Jurkat, Clone E6-1 (cell line): ENCODE measurements at places on chromosomes 12 and 14.

GRCh38 chr12:44511289-44511688 is 364.8 kb downstream of the NELL2 start:
- no peak for DNase-seq

DNA sequence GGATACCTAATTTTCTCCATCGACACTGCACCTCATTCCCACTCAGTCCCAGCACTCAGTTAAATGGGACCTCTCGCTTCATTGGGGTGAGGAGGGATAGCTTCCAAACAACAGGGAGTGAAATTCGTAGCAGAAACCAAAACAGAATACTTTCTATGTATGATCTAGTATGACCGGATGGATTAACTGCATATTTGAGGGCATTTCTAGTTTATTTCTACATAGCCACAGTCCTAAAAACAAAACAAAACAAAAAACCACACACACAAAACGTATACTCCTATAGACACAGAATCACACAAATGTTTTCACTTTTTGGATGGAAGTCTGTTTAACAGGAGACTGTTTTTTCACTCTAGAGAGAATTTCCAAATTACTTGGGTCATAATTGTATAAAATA is 307.5 kb upstream of the FKBP4 start:
- DNase-seq, result no peak

GRCh38 chr14:91899213-91899612 is 31.9 kb upstream of the TC2N start:
- DNase-seq, result no peak

- no peak for DNase-seq
These were observed 90.8 kb downstream of the BCL11B start for GRCh38 chr14:99181241-99181640.

DNA sequence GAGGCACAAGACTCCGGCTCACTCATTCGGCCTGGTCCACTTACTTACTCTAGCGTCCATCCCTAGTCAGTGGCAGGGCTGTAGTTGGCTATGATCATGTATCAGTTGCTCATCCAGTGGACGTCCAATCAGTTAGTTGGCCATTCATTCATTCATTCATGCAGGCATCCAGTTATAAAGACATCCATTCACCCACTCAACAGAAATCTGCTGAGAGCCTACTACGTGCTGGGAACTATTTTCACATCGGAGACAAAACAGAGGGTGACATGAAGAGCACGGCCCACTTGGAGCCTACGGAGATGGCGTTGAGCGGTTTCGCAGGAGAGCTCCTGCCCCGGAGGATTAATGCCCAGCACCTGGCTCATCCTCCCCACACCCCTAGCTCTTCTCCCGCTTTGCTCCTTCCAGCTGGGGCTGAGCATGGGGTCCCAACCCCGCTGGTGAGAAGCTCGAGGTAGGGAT is 49.7 kb downstream of the SNAPC1 start:
- no peak for DNase-seq

DNA sequence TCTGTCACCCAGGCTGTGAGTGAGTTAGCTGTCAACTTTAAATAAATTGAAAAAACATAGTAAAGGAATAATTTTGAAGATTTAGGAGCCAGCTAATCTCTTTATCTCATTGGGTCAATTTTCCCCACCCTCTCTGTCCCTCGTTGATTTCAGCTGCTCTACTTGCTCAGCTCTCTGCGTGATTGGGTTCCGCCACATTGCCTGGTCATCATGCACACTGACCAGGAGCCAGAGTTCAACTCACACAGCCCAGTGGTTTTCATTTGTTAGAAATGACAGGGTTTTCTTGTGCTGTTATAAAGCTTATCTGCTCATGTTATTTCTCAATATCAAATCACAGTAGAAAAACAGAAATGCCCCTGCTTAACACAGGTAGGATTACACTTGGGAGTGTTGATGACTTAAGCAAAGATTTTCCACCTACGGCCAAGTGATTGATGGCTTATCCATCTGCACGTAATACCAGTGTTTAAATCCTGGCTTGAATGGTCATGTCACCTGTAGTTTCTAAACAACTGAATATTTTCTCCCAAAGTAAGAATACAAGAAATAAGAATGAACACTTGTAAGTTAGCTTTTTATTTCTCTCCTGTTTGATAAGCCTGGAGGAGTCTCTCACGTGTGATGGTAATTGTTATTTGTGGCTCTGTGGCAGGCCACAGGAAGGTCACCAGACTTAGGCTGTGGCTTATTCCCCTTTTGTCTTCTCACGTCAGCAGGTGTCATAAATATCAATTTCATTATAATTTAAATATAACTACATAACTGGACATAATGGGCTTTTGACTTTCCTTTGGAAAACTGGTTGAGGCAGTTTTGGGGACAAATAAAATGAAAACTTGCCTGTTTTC is 367.2 kb upstream of the DDHD1 start:
- peak; percentile 17 for DNase-seq

DNA sequence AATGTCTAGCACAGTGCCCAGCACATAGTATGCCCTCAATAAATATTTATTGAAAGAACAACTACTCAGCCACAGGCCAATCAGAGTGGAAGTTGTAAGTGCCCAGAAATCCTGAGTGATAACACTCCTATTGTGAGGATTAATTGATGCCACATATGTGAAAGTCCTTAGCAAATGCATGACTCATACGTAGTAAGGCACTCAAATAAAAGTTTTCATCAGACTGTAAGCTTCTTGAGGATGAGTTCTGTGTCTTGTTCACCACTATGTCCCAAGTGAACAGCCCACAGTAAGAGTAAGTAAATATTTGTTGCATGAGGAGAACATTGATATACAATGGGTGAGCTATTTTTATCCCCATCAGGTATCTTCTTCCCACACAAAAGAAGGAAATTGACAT is 24.7 kb upstream of the ANO6 start:
- no peak for DNase-seq

GRCh38 chr14:79082883-79083282 is 912.7 kb downstream of the NRXN3 start:
- DNase-seq, result no peak

- DNase-seq, result no peak
These were observed 22.2 kb upstream of the RDH16 start for GRCh38 chr12:56979628-56980027.

GRCh38 chr14:36553656-36554260 is 28.7 kb downstream of the NKX2-8 start:
- peak; percentile 39 for DNase-seq

GRCh38 chr12:54195737-54196347 is 7.1 kb upstream of the SMUG1 start:
- no peak for DNase-seq

DNA sequence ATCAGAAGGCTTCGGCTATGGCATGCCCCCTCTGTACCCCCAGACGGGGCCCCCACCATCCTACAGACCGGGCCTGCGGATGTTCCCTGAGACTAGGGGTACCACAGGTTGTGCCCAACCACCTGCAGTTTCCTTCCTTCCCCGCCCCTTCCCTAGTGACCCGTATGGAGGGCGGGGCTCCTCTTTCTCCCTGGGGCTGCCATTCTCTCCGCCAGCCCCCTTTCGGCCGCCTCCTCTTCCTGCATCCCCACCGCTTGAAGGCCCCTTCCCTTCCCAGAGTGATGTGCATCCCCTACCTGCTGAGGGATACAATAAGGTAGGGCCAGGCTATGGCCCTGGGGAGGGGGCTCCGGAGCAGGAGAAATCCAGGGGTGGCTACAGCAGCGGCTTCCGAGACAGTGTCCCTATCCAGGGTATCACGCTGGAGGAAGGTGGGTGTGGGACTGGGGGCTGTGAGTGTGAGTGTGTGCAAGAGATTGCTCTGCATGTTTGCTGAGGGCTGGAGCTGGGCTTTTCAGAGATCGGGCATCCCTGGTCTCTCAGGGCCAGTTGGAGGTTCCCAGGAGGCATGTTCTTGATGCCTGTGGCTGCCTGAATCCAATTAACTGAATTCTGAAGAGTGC is 8.6 kb downstream of the NFATC4 start:
- no peak for DNase-seq

- DNase-seq, result no peak
These were observed 27.2 kb upstream of the KCNA5 start for GRCh38 chr12:5016526-5016925.

GRCh38 chr12:69442894-69443293 is 27.3 kb upstream of the FRS2 start:
- no peak for DNase-seq

DNA sequence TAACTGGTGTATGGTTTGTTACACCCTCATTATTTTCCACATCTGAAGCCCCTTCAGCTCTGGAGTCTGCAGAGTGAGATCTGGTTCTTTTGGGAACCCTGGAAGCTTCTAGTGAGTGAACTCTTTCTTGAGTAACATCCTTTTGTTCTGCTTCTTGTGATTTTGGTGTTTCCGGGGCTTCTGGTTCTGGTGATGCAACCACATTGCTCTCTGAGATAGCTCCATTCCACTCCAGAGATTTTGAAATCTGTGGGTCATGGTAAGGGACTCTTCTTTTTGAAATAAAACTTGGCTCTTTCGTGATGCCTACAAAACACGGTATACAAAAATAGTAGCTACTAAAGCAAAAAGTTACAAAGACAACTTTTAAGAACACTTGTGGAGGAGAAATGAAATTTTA is 5.4 kb downstream of the MDM1 start:
- no peak for DNase-seq

DNA sequence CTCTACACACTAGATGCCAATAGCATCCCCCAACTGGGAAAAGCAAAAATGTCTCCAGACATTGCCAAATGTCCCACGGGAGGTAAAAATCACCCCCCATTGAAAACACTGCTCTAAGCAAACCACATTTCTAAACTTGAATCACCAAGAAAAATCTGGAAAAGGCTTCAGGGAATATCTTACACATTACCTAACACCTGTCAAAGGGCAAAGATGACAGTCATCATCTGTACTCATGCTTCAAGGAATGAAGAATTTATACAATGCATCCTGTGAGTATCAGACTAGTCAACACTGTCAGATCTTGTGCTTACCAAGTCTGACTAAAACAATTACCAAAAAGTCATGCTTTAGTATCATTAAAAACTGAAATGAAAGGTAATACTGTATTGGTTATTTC is 161.6 kb upstream of the SOX5 start:
- no peak for DNase-seq

DNA sequence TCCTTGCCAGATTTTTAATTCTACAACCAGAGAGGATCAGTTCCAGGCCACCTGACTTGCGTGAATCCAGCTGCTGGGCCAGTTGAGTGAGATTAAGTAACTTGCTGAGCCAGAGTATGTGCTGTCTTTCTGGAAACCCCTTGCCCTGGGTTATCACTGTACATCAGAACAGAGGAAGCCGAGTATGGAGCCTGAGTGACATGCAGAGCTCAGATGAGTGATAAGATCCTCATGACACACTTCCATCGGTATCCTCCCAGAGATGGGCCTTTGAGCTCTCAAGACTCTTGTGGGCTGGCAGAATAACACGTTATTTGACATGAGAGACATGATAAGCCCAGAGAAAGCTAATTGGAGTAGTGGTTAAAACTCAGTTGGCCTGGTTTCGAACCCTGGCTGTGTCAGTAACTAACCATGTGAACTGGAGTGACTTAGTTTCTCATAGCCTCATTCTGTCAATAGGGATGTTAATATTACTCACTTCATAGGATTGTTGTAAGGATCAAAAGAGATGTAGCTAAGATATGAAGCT is 388.1 kb downstream of the ZFP36L1 start:
- DNase-seq, result peak; percentile 43

DNA sequence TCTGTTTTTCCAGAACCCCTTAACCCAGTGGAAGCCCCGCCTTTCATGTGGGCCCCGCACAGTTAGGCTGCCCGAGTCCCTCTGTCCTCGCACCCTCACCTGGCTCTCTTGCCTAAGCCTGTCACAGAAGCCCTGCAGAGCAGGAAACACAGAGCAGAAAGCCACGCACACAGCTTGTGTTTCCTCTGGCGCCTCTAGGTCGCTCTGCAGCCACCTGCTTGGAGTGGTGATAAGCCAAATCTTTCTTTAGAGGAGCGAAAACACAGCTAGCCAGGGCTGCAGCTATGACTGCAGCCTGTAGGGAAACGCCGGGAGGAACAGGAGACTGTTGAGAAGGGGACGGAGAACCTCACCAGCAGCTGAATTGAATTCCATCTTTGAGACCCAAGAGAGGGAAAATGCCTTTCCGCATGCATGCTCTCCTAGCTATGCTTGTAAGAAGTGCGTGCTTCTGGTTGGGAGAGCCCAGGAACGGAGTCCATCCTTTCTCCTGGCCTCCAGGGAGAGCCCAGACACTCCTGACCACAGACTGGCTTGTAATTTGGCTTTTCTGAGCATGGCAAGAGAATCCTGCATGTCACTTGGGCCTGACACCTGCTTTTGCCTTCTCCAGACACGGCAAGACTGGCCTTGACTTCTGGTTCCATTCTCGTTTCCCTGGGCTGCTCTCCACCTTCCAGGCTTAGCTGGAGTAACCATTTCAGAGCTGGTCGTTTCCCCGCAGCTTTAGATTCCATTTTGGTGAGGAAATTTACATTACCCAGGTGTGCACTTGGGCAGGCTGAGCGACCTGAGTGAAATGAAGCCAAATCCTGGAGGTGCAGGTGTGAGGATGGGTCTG is 301.6 kb downstream of the CACNA1C start:
- DNase-seq, result peak; percentile 25

DNA sequence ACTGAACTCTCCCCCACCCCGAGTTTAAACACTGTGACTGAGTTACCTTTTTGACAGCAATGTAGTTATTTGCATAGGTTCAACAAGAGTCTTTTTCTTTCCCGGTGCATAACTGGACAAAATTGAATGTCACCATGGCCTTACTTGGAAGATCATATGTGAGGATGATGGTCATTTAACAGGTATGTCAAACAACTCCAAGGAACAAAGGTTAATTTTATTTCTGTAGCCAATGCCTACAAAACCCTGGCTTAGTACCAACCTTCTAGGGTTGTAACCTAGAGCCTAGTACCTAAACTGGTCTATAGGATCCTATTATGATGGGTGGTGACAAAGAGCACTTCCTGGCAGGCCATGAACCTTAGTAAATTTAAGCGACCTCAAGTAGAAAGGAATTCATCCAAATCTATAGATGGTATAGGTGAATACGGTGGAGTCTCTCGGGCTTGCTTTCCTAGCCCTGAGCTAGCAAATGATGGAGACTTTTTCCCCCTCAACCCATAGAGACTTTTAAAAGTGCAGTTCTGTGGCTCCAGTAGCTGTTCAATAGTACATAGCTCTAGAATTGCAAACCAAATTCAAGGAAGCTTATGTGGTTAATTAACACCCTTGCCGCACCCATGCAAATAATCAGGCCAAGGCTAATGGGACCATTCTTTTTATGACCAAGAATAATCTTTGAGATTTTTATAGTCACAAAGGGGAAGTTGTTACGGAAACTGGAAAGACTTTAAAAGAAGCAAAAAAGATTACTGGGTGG is 89.0 kb downstream of the SLC38A1 start:
- no peak for DNase-seq

GRCh38 chr14:103016071-103016470 is 41.3 kb downstream of the CDC42BPB start:
- no peak for DNase-seq

GRCh38 chr14:29339494-29340172 is 573.0 kb downstream of the FOXG1 start:
- no peak for DNase-seq

GRCh38 chr14:53493860-53494259 is 340.7 kb upstream of the DDHD1 start:
- no peak for DNase-seq

- DNase-seq, result no peak
These were observed 46.9 kb downstream of the CYP46A1 start for GRCh38 chr14:99730876-99731546.

GRCh38 chr12:83473408-83474095 is 786.8 kb downstream of the TMTC2 start:
- no peak for DNase-seq
